Aortic smooth muscle cell (primary cell): ENCODE measurements at places on chromosomes 1 and 21. TPM values are rescaled to one million over a fixed set of nuclear protein-coding genes. Genes with fewer than 3 reads are reported as not detected.

OR2L2 gene
- under 0.01 TPM in 2 replicates for total RNA-seq

OR2T35 gene
- total RNA-seq, result not detected in 2 replicates

SYT2 gene
- under 0.01 TPM in 1 of 2 replicates, not detected in the other for total RNA-seq

SUSD4 gene
- total RNA-seq, result not detected in 2 replicates

GLRX2 gene
- 12.4 and 15.2 TPM in 2 replicates for total RNA-seq

MRPS14 gene
- 38.4 and 38.6 TPM in 2 replicates for total RNA-seq

TFF1 gene
- not detected in 2 replicates for total RNA-seq

EFNA1 gene
- 1.1 and 1.2 TPM in 2 replicates for total RNA-seq

CFAP74 gene
- total RNA-seq, result not detected in 2 replicates

KCNJ9 gene
- under 0.01 and 0.06 TPM in 2 replicates for total RNA-seq
